ENCODE measurements at places on chromosomes 5 and 9.
A peak's percentile ranks its signal among the peaks of the same experiment; 100 is the strongest.

DNA sequence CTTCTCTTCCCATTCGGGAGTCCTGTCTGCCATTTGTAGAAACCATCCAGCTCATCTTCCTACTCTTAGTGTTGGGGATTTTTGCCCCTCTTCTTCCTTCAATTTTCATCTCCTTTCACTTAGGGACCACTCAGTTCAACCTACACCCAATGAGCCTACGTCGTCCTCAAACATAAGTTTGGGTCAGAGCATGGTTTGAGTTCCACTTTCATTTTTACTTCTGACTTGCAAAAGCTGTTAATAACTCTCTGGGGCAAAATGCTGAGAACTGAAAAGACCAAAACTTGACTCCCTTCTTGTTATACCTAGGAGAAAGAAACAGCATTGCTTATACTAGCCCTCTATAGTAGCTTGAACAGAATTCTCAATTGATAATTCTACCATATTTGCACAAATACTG, 381.5 kb upstream of the MPDZ start:
- no peak for DNase-seq

DNA sequence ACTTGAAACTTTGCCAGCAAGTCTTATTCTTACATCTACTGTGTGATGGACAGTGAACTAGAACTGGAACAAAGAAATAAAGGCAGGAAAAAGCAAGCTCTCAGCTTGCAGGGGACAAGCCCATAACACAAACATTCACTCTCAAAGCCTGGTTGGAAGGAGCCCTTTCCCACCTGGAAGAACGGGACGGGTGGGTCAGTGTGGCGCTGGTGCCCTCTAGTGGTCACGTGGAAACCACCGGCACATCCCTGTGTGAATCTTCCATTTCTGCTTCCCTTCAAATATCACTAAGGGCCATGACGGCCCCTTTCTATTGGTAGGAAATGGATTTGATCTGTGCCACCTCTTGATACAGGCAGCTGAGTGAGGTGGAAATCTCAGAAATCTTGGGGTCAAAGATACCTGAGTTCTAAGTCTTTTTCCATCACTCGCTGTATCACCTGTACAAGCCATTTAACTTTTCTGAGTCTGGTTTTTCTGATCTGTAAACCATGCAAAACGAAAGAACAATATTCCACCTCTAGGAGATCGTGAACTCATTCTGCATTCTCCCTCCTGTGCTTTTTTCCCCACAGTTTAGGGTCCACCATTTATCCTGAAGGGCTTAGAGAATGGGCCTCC, 211.6 kb downstream of the MSX2 start:
- peak; percentile 23 for DNase-seq

DNA sequence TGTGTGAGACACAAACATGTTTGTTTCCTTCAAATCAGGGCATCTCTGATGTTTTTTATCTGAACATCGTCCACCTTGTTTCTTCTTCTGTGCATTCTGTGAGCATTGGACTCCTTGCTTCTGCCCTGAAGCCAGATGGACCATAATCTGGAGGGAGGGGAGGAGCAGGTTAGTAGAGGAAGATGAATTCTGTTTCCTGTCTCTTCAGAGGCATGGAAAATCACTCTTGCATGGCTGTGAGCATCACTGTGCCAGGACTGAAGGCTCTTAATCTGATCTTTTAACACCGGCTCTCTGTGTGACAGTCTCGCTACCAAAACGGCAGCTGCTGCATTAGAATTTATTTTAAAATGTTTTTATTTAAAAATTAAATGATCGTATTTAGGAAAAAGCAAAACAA, 43.3 kb downstream of the TLE4 start:
- DNase-seq: no peak

GRCh38 chr9:33295571-33295970, 5.3 kb downstream of the NFX1 start:
- no peak for DNase-seq

DNA sequence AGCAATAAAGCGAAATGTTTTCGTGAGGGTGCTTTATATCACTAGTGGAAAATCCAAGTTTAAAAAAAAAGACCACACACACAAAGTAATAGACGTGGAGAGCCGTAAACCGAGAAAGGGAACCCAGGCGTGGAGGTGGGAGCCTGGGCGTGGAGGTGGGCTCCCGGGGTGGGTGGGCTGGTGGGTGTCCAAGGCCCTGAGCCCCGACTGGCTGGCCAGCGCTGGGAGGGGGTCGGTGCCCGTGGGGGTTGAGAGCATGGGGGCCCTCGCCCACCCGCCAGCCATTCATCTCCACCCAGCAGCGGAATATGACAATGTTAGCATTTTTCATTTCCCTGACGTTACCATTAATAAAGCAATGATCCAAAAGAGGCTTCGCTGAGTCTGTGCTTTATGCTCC, 135.0 kb downstream of the MVB12B start:
- no peak for DNase-seq

DNA sequence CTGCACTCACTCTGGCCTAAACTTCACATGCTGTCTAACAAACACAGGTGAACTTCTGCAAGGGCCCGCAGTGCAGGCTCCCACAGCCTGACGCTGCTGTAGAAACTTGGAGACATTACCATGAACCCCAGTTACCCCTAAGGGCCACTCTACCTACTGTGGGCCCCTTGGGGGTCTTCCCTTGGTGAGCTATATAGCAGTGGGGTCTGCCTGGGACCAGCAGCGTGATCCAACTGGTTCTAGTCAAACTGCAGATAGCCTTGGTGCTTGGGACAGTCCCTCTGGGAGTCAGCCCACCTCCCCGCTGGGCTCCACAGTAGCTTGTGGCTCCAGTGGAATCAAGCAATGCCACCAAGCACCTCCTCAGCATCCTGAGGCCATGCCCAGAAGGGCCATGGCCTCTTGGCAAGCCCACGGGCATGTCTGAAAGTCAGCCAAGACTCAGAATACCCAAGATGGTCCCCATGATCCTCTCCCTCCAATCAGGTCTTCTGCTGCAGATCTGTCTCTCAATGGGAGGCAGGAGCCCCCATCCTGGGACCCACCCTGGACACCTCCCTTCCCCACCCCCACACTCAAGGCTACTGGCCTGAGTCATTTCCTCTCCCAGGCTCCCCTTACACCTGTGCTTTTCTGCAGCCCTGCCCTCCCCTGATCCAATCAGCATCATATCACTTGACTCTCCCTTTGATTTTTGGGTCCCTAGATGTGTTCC, 230.0 kb upstream of the IRX1 start:
- DNase-seq: no peak

Measured in nucleus accumbens (tissue), 56 donors.